Activated naive CD4-positive, alpha-beta T cell treated with anti-CD3 and anti-CD28 coated beads, Interleukin-2, amount 50 U/mL, for 72 hours (primary cell): ENCODE measurements at places on chromosomes 16 and 17.
A peak's percentile ranks its signal among the peaks of the same experiment; 100 is the strongest.

DNA sequence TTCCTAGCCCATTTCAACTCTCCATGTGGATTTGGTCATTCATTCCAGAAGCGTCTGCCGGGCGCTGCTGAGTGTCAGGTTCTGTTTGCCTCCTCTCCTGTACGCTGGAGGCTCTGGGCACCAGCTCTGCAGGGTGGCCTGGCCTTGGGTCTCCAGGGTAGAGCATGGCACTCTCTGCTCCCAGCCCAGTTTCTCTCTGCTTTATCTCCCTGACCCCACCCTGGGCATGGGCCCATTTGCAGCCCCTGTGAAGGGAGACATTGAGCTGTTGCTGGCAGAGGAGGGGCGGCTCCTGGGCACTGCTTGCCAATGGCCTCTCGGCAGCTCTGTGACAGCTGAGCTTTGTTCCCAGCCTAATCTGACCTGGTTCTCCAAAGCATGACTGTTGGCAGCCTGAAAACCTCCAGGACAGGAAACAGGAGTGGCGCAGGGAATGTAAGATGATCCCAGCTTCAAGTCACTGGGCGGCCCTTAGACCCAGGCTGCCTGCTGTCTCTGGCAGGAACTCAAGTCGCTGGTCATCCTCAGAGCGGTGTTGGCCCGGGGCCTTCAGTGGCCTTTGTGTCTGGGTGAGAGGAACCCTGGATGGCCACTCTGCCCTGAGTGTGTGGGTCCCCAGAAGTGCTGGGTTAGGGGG is 146.8 kb downstream of the SEC14L1 start:
- no peak for DNase-seq

GRCh38 chr17:46890638-46891037 is 32.3 kb upstream of the GOSR2 start:
- DNase-seq: no peak

DNA sequence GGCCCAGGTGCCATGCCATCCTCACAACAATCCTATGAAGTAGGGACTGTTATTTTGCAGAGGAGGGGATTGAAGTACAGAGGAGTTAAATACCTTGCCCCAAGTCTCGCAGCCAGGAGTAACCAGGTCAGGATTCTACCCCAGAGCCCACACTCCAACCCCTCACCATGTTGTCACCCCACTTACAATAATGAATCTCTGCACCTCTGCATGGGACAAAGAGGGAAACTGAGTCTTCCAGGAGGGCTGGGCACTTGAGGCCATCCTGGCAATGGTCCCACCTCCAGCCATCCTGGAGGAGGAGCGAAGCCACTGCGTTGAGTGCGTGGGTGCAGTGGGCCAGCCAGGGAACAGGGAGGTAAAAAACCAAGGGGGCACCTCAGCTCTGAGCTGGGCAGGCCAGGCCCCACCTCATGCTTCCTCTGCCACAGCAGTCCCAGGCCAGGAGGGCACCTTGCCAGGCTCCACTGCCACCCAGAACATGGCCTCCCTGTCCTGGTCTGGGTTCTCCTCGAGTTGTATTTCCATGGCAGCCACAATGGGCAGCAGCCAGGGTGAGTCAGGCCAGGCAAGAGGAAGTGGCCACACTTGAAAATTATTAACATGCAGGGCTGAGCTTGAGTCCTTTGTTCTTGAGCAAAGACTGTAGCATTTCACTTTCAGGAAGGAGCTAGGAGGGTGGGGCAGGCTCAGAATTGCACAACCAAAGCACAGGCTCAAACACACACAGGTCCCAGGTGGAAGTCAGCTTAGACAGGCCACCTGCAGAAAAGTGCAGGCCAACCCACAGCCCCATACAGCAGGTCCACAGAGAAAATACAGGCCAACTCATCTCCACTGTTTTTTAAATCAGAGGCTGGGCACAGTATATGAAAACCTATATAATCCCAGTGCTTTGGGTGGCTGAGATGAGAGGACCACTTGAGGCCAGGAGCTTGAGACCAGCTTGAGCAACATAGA is 52.1 kb downstream of the CUEDC1 start:
- no peak for DNase-seq

DNA sequence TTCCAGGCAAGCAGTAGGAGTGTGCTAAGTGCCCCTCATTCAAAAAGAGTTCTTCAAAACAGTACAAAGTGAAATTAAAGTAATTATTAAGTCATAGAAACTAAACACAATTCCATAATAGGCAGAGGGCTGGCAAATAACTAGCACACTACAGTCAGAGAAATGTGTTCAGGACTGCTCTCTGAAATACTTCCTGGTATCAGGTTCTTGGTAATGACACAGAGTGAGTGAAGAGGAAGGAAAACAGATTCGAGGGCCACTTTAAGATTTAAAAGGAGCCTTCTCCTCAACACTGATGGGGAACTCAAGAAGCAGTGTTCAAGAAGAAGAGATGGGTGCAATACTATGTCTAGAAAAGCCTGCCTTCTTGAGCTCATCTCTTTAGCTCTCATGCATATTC is 139.2 kb downstream of the TOX3 start:
- no peak for DNase-seq

DNA sequence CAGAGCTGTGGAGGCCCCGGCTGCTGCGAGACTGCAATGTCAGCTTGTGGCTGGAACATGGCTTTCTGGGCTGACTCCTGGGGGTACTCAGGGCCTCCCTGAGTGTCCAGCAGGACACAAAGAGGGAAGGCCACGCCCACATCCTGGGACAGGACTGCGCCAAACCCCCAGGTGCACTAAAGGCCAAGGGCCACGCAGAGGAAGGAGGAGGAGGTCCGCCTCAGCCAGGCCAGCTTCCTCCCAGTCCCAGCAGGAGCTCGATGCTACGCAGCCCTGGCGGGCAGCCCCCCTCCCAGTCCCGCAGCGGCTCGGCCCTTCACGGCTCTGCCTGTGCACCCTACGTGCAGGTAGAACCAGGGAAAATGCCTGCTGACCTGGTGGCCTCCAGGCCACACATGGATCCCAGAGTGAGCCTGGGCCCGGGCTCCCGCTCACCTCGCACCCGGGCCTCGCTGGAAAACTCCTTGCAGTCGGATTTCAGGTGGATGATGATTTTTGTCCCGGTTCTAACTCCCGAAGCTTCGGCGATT is 21.2 kb downstream of the DNASE1 start:
- DNase-seq: no peak

- no peak for DNase-seq
These were observed 75.5 kb upstream of the CORO6 start for GRCh38 chr17:29698019-29698777.

- no peak for DNase-seq
These were observed 34.3 kb upstream of the PRSS54 start for GRCh38 chr16:58329135-58329534.

GRCh38 chr16:49854796-49855203 is 1.1 kb downstream of the ZNF423 start:
- no peak for DNase-seq

DNA sequence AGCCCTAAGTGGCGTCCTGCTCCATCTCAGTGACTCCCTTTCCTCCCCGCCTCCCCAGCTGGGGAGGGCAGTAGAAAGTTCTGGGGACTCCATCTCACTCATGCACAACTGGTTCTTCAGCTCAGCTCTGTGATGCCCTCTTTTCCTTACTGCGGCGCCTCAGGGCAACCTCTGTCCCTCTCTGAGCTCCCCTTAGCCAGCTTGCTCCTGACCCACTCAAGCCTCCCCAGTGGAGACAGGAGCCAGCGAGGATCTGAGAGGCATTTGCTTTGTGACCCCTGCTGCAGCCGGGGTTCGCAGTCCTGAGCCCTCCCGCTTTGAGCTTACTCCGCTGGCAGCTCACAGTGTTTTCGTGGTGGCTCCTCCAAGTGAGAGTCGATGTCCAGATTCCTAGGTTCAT is 6.2 kb upstream of the MRC2 start:
- DNase-seq: no peak

DNA sequence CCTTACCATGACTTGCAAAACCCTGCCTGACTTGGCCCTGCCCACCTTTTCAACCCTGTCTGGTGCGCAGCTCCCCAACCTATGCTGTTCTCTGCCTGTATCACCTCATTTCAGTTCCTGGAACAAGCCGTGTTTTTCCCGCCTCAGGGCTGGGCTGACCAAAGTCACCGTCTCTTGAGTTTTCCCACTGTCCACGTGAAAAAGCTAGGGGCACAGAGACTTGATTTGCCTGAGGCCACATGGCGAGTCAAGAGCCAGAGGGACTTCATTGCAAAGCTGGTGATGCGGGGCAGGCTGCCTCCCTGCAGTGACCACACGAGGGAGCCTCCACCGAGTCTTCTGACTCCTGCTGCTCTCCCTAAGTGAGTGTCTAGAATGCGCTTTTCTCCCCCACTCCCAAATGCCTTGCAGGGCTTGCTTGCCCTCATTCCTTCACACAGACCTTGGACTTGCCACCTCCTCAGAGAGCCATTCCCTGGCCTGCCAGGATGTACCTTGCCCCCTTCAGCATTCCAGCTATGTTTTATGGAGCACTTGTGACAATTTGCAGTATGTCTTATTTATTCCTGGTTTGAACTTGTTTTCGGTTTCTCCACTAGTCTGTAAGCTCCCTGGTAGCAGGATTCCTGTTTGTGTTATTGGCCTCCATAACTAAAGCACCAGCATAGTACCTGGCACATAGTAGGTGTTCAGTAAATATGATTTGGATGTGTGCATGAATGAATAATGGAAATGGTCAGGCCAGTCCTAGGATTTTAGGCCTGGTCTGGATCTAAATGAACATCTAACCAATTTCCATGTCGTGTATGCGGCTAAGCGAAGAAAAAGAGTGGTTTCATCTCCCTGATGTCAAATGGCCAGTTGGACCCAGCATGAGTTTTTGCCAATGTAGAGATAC is 252.3 kb downstream of the SNX29 start:
- DNase-seq: no peak

GRCh38 chr17:18960803-18961511 is 9.0 kb downstream of the SLC5A10 start:
- peak; percentile 90 for DNase-seq

- no peak for DNase-seq
These were observed 17.1 kb upstream of the CRK start for GRCh38 chr17:1473170-1473569.

- no peak for DNase-seq
These were observed 3.6 kb downstream of the PIEZO1 start for GRCh38 chr16:88781140-88782077.

- no peak for DNase-seq
These were observed 21.4 kb upstream of the SLC46A1 start for GRCh38 chr17:28427371-28427770.

DNA sequence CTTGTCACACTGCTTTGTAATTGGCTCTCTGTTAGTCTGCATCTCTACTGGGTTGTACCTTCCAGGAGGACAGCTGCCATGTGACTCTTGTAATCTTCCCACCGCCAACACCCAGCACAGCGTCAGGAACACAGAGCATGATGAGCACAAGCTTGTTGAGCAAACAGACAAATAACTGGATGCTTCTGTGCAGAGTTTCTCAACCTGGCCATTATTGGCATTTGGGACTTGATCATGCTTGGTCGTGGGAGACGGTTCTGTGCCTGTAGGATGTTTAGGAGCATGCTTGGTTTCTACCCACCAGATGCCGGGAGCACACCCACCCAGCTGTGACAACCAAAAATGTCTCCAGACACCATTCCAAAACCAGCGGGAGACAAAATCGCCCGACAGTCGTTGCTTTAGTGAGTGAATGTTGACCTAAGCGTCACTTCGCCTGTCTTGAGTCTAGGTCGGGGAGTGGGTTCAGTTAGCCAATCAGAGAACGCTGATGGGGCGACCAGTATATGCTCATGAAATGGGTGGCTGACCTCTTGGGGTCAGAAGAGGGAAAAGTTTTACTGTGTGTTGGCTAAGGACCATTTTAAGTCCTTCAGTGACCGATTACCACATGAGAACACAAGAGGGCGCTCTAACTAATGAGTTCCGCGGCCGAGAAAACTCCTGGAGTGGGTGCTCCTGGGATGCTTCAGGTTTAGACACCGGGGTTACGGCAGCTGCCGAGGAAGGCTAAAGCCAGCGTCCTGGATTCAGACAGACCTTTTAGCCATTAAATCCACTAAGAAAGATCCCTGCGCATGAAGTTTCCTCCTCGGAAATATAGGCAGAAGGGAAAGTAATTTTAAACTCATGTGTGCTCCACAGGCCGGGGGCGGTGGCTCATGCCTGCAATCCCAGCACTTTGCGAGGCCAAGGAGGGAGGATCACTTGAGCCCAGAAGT is 57.8 kb upstream of the TEX2 start:
- DNase-seq: peak; percentile 60

DNA sequence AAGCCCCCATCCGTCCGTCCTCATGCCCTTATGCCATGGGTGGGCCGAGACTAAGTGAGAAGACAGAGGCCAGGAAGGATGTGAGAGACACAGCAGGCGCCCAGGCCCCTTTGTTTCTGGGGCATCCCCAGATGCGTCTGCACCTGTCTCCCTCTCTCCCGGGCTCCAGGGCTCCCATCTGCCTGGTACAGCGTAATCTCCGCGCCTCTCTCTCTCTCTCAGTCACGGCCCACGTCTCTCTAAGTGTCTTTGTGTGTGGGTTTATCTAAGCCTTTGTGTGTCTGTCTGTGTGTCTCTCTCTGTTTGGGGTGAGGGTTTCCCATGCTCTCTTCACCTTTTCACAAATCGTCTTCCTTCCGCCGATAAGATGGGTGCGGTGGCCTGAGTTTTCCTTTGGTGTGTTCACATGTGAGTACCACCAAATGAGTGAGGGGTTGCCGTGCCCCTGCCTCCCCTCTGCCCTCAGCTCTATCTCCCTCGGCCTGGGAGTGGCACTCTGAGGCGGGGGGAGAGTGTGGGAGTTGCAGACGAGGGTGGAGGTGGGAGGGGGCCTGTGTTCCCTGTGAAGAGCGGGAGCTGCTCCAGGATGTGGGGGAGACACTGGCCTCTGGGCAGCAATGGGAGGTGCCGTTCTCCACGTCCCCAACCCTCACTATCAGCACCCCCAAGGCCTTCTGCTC is 25.8 kb upstream of the ABCC3 start:
- no peak for DNase-seq

- DNase-seq: no peak
These were observed 14.7 kb downstream of the PHB1 start for GRCh38 chr17:49399995-49400394.

DNA sequence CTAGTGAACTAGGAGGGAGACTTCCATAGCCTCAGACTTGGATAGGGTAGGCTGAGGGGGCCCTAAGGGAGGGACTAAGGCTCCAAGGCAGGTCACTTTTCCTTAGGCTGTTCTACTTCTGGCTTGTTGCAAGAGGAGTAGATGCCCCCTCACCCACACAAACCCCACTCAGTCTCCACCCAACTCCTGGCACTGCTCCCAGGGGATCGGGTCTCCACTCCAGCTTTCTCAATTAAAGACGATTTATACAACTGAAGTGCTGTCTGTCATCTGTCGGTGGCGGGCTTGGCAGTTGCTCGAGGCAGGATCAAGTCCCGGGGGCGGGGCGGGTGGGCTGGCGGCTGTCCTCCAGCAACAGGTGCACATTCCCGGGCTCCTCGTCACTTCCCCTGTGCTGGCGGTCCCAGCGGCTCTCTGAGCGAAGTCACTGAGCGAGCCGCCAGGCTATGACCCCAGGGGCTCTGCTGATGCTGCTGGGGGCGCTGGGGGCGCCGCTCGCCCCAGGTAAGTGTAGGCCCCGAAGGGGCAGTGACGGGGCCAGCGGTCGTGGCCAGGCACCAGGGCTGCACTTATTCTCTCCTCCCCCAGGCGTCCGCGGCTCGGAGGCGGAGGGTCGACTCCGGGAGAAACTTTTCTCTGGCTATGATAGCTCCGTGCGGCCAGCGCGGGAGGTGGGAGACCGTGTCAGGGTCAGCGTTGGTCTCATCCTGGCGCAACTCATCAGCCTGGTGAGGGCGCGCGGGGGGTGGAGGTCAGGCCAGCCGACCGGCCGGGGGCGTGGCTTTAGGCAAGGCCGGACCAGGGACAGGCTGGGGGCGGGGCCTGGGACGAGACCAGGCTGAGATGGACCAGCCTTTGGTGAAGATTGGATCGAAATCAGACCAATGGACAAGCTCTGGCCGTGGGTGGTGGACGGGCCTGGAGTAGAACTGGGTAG is at the start of gene CHRNB1:
Gene CHRNB1 (plus strand): TSS at position 380 of the 937 bp plus-strand sequence. CDS start 67 bp downstream, at position 447.
- DNase-seq: no peak
